Activated CD8-positive, alpha-beta T cell treated with anti-CD3 and anti-CD28 coated beads for 36 hours (primary cell): ENCODE measurements at places on chromosomes 12 and 14. TPM values are rescaled to one million over a fixed set of nuclear protein-coding genes. Genes with fewer than 3 reads are reported as not detected.
A peak's percentile ranks its signal among the peaks of the same experiment; 100 is the strongest.

DNA sequence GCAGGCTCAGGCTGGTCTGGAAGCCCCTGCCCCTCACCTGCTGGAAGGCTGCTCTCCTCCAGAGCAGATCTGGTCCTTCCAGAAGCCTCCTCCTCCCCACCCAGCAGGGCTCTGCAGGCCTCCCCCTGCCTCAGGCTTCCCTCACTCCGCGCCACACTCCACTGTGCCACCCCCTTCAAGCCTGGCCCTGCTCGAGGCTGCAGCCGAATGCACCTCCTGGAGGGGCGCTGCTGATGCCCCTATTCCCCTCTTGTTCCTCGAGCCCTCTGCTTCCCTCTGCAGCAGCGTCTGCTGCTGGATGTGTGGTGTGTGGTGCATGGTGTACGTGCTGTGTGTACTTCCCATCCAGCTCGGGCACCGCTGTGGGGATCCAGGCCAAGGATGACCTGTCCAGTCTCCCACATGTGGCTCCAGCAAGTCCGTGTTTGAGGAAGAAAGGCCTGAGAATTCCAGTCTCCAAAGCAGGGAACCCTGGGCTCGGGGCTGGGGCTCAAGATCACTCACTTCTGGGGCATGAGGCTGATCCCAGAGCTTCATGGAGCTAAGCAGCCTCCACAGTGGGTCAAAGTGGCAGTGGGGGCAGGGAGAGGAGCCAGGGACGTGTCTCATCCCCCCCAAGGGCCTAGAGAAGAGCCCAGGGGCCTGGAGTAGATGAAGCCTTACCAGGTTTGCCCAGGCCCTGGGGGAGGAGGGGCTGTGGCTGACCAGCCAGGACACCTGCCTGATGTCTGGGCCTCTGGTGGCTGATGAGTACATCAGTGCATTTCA lies 136.0 kb upstream of the C14orf180 start:
- no peak for DNase-seq
- no peaks in the 10 kb centered on the region for H3K36me3 ChIP-seq
- peaks cover 11% of the 10 kb centered on the region for H3K27me3 ChIP-seq
- no peaks in the 10 kb centered on the region for H3K4me1 ChIP-seq

DNA sequence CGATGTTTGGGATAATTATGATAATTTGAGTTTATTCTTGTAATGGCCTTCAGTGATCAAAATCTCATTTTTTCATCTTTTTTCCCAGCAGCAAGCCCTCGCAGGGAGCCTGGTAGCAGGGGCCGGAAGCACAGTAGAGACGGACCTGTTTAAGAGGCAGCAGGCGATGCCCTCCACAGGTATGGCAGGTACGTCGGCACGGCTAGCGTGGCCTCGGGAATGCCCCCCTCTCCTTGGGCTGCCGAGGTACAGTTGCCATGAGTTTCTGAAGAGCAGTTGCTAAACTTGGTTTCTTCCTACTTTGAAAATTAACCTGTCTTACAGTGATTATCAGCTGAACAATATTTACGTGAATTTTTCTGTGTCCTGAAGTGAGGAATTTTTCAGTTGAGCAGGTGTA lies 29.9 kb downstream of the EP400 start:
- no peak overlapping the region for H3K27ac ChIP-seq
- no peak for DNase-seq
- H3K4me3 ChIP-seq = no peak overlapping the region
- H3K36me3 ChIP-seq = peaks cover 21% of the 10 kb centered on the region
- no peaks in the 10 kb centered on the region for H3K27me3 ChIP-seq
- H3K4me1 ChIP-seq = peaks cover 4% of the 10 kb centered on the region

Gene PLEKHH1
- total RNA-seq = 4.8 TPM

Gene GUCY2C
- total RNA-seq = not detected

DNA sequence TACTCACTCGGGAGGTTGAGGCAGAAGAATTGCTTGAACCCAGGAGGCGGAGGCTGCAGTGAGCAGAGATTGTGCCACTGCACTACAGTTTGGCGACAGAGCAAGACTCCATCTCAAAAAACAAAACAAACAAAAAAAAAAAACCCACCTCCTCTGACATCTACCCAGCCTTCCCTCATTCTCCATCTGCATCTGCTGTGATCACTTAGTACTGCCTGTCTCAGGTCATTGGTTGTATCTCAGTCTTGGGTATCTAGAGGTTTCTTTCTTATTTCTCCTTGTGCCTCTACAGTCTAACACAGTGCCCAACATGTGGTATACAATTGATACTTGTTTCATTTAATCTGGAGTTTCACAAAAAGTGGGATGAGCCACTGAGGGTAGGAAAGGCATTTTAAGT lies 5.3 kb downstream of the LTBP2 start:
- H3K27ac ChIP-seq = no peak overlapping the region
- peaks cover 9% of the 10 kb centered on the region for H3K27me3 ChIP-seq
- no peaks in the 10 kb centered on the region for H3K36me3 ChIP-seq
- no peak for DNase-seq

DNA sequence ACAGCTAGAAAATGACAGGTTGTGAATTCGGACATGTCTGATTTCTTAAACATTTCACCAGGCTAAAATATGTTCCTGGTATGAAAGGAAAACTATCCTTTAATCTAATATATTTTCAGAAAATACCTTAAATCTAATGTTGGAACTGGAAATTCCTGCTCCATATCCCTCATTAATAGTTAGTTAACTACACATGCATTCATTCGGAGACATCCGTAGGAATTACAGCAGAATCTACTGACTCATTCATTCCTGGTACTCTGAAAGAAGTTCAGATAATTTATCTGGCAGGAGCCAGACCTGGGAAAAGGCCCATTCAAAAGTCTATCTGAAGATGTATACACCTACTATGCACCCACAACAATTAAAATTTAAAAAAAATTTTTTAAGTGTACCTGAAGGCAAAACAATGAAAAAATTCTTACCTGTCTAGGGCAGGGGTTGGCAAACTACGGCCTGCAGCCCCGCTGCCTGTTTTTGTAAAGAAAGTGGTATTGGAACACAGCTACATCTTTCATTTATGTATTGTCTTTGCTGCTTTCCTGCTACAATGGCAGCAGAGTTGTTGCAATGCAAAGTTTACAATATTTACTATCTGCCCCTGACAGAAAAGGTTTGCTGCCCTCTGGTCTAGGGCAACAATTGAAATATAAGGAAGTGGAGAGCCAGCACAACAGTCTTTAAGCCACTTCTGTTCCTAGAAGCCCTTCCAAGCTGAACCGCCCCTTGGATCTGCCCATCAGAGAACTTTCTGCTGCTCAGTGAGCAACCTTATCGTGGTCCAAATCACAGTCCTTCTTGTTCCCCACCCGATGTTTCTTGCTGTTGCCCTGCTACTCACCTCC lies 17.9 kb upstream of the NFYB start:
- peaks cover 1% of the 10 kb centered on the region for H3K27me3 ChIP-seq
- H3K36me3 ChIP-seq = no peaks in the 10 kb centered on the region
- H3K27ac ChIP-seq = no peak overlapping the region
- DNase-seq = no peak

- H3K4me3 ChIP-seq = no peak overlapping the region
- no peaks in the 10 kb centered on the region for H3K4me1 ChIP-seq
- H3K36me3 ChIP-seq = no peaks in the 10 kb centered on the region
These were observed 36.6 kb downstream of the LRP6 start for GRCh38 chr12:12230275-12230674.

DNA sequence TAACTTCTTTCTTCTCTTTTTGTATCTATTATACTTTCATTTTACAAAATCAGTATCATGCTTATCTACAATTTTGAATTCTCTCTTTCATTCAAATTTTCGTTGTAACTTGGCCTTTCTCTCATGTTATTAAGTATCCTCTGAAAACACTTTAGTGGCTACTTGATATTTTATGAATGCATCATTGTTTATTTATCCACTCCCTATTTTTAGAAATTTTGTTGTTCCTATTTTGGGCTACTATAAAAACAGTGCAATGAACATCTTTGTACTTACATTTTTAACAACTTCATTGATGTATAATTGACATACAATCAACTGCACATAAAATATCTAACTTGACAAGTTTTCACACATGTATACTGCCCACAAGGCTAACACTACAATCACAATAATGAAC lies 44.0 kb upstream of the AMIGO2 start:
- no peaks in the 10 kb centered on the region for H3K27me3 ChIP-seq
- H3K4me1 ChIP-seq = peaks cover 35% of the 10 kb centered on the region
- no peak for DNase-seq
- H3K36me3 ChIP-seq = peaks cover 17% of the 10 kb centered on the region
- no peak overlapping the region for H3K4me3 ChIP-seq

Gene SOAT2
- 6.7 TPM for total RNA-seq

GRCh38 chr12:29204521-29204920 lies 55.4 kb downstream of the FAR2 start:
- no peaks in the 10 kb centered on the region for H3K4me1 ChIP-seq
- no peaks in the 10 kb centered on the region for H3K36me3 ChIP-seq
- no peaks in the 10 kb centered on the region for H3K27me3 ChIP-seq
- DNase-seq = no peak
- H3K4me3 ChIP-seq = no peak overlapping the region

DNA sequence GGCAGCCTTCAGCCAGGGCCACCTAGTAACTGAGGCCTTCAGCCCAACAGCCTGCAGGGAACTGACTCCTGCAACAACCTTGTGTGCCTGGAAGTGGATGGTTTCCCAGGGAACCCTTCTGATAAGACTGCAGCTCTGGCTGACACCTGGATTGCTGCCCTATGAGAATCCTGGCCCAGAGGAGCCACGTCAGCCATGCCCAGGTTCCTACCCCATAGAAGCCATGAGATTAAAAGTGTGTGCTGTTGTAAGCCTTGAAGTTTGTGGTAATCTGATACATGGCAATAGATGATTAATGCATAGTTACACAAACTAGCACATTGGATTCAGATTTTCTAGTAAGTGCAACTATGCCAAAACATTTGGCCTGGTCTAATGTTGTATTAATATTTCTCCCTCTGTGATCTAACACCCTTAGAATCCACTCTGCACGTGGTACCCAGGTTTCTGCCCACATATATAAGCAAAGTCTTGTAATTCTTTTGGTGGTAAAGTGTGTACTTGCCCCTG lies 64.8 kb upstream of the BEGAIN start:
- H3K36me3 ChIP-seq = no peaks in the 10 kb centered on the region
- DNase-seq = no peak
- H3K4me3 ChIP-seq = no peak overlapping the region
- peaks cover 15% of the 10 kb centered on the region for H3K27me3 ChIP-seq
- peaks cover 5% of the 10 kb centered on the region for H3K4me1 ChIP-seq

Gene CLEC6A
- not detected for total RNA-seq

DNA sequence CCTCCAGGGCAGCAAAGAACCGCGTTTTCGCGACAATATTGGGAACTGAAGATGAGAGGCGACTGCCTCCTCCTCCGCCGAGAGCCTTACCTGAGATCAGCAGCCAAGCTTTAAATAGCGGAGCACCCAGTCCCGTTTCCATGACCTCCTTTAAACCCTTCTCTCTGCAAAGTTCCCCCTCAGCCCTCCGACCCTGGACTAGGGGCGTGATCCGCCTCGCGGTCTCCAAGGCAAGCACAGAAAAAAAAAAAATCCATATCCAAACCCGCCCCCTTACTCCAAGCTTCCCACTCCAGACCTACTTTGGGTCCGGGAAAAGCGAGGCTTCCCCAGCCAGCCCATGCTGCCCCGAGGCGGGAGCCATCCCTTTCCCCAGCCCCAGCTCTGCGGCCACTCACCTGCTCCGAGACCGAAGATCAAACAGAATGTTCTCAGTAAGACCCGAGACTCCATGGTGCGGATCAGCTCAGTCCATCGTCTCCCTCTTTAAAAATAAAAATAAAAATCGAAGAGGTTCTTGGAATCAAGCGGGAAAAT lies 630 bp downstream of the NELL2 start:
- peaks cover 24% of the 10 kb centered on the region for H3K4me1 ChIP-seq
- peaks cover 28% of the 10 kb centered on the region for H3K36me3 ChIP-seq
- H3K27ac ChIP-seq = peak overlapping the region; percentile 96

DNA sequence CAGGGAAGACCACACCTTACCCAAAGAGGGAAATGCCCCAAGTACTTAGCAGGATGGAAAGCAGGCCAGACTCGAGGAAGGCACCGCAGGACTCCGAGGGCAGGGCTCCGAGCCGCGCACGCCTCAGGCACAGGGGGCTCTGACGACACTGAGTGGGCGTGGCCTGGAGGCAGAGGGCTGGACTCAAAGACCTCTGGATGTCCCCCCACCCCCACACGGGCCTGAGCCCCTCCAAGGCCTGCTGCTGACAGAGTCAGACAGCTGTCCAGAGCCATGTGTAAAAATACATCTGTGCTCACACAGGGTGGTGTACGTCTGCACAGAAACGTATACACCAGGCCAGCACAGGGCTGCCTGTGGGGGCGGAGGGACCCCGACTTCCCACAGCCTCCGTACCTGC lies 1.4 kb downstream of the AKT1 start:
- peaks cover 29% of the 10 kb centered on the region for H3K4me1 ChIP-seq
- H3K4me3 ChIP-seq = peak overlapping the region; percentile 89

DNA sequence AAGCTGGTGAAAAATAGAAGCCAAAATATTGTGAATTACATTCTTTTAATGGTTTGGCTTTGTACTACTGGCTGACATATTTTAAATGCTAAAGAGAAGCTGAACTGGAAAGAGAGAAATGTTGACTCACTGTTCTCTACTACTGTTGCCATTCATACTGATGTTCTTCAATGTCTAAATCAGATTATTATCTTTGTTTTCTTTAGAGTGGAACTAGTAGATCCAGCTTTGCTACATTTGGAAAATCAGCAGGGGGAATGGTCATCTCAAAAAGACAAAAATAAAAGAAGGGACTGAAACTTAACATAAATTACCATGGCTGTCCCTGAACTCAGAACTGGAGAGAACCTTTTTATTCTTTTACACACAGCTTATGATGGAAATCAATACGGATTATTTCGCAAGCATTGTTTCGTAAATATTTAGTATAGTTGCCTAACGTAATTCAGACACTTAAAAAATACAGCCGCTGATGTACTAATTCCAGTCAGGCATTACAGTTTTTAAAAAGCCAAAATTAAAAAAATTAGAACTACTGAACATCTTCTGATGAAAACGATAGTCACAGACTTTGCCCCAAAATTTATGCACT lies 76.3 kb upstream of the OTX2 start:
- peaks cover 23% of the 10 kb centered on the region for H3K27me3 ChIP-seq
- no peaks in the 10 kb centered on the region for H3K4me1 ChIP-seq
- no peak overlapping the region for H3K4me3 ChIP-seq
- no peak for DNase-seq
- no peak overlapping the region for H3K27ac ChIP-seq

DNA sequence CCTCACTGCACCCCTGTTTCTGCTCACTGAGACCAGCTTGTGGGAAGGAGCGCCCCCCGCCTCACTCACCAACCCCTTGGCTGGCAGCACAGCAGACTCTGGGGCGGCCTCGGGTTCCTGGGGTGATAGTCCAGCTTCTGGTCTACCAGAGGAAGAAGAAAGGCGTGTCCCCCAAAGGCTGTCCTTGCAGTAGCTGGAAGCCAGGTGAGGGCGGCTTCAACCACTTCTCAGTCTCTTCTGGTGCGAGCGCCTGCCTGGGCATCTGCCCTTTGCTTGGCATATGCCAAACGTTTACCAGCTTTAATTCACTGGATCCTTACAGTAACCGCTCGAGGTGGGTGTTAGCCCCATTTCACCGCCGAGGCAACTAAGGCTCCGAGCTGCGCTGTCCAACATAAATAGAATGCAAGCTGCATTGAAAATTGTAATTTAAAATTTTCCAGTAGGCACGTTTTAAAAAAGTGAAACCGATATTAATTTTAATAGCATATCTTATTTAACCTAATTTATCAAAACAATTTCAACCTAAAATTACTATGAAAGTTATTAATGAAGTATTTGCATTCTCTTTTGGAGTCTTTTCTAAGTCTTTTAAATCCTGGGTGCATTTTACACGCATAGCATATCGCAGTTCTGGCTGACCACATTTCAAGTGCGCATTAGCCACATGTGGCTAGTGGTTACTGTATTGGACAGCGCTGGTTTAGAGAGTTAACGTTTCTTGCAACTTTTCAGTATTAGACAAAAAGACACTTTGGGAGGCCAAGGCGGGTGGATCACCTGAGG lies 872 bp downstream of the FAM177A1 start:
- H3K4me3 ChIP-seq = peak overlapping the region; percentile 83
- peak; percentile 63 for DNase-seq
- H3K4me1 ChIP-seq = peaks cover 25% of the 10 kb centered on the region
- peaks cover 16% of the 10 kb centered on the region for H3K36me3 ChIP-seq
- H3K27ac ChIP-seq = peak overlapping the region; percentile 97
